ENCODE measurements at places on chromosomes 2 and 18.

DNA sequence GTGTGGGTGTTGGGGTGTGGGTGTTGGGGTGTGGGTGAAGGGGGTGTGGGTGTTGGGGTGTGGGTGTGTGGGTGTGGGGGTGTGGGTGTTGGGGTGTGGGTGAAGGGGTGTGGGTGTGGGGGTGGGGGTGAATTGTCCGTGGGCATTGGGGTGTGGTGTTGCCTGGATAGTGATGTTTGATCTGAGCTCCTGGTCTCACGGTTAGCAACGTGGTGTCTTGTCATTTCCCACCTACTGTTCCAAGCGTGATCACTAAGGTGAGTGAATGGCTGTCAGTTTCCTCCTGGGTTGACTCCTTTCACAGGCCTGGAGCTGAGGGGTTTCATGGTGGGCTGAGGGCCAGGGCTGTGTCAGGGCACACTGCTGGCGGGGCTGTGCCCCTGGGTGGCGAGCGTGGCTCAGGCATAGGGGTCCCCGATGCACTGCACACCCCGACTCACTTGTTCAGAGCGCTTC lies 27.2 kb downstream of the RTP5 start:
- peak; percentile 17 for DNase-seq

DNA sequence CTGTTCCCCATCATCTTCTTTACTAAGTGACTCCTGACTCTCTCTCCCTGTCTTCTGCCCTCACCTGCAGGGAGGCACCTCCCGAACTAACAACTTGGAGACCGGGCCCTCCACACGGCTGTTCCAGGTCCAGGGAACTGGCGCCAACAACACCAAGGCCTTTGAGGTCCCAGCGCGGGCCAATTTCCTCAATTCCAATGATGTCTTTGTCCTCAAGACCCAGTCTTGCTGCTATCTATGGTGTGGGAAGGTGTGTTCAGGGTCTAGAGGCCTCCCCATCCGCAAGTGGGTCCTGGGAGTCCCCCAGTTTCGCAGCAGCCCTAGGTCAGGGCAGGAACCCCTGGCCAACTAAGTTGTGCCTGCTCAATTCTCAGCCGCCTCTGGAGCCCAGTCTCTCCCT lies 15.5 kb downstream of the VIL1 start:
- DNase-seq, result peak; percentile 72

GRCh38 chr2:26724784-26725520 lies 32.4 kb downstream of the KCNK3 start:
- DNase-seq, result no peak

GRCh38 chr18:58723810-58724602 lies 52.7 kb downstream of the MALT1 start:
- no peak for DNase-seq

DNA sequence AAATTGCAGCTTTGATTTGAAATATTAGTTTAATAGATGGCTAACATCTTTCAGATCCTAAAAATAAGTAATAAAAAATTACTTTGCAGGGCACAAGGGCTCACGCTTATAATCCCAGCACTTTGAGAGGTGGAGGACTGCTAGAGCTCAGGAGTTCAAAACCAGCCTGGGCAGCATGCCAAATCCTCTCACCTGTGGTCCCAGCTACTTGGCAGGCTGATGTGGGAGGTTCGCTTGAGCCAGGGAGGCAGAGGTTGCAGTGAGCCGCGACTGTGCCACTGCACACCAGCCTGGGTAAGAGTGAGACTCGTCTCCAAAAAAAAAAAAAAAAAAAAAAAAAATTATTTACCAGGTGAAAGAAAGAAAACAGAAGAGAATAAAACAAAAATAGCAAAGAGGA lies 449.8 kb downstream of the NRXN1 start:
- DNase-seq, result no peak

GRCh38 chr18:44771956-44772917 lies 91.5 kb downstream of the SETBP1 start:
- peak; percentile 79 for DNase-seq

- no peak for DNase-seq
These were observed 47.7 kb upstream of the GBX2 start for GRCh38 chr2:236215761-236216333.

DNA sequence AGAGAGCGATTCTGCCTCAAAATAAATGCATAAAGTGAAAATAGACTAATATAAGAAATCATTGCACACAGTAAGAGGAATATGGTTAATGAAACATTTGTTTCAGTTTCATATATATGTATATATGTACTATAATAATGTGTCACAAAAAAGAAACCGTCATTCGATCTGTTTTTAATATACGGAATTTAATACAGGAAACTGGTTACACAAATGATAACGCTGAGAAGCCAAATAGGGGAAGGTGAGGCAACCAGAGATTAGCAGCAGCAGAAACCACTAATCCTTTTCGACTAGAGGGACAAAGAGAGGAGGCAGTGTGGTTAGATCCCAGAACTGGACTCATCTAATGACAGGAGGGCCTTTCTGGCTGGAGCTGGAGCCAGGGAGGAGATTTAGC lies 64.2 kb upstream of the GREB1L start:
- no peak for DNase-seq

All from posterior vena cava (tissue), 2 donors.